ENCODE measurements at places on chromosomes 6 and 20. TPM values are rescaled to one million over a fixed set of nuclear protein-coding genes. Genes with fewer than 3 reads are reported as not detected.

Gene AVP
- not detected for polyA plus RNA-seq

GRCh38 chr6:33315793-33316602 lies 1.5 kb downstream of the ZBTB22 start:
- DNase-seq: no peak

Gene BYSL
- polyA plus RNA-seq: 66.9 TPM

GRCh38 chr6:219641-220198 lies 72.6 kb upstream of the DUSP22 start:
- peak; percentile 6 for DNase-seq

GRCh38 chr20:24379484-24379927 lies 89.9 kb upstream of the SYNDIG1 start:
- no peak for DNase-seq

DNA sequence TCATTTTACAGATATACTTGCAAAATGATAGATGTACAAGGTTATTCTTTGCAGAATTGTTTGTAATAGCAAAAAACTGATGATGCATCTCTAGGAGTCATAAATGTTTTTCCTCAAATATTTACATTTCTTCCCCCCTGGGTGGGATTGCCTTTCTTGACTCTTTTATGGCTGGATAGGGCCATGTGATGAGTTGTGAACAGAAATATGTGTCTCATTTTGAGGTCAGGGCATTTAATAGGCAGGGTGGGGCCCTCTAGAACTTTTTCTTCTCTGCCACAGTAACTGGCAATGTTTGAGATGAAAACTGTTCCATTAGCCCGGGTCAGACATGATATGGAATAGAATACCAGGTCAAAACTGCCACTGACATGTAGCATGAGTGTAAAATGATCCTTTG lies 159.5 kb upstream of the SYNCRIP start:
- no peak for DNase-seq

GRCh38 chr6:8123236-8123635 lies 20.9 kb upstream of the EEF1E1 start:
- no peak for DNase-seq

DNA sequence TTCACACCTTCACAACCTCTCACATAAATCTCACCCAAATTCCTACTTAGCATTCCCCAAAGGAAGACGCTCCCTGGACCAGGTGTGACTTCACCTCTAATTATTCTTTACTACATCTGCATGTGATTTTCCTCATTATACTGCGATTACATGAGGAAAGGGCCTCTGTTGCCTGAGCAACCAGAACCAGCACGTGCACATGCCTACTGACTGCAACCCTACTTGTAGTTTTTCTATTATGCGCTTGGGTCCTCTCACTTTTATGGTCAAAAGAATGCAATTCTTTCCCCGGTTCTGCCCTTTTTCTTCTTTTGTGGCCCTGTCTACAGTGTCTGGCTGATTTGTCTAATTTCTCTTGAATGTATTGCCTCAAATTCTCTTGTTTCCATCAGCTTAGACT lies 20.4 kb upstream of the ANKEF1 start:
- no peak for DNase-seq

DNA sequence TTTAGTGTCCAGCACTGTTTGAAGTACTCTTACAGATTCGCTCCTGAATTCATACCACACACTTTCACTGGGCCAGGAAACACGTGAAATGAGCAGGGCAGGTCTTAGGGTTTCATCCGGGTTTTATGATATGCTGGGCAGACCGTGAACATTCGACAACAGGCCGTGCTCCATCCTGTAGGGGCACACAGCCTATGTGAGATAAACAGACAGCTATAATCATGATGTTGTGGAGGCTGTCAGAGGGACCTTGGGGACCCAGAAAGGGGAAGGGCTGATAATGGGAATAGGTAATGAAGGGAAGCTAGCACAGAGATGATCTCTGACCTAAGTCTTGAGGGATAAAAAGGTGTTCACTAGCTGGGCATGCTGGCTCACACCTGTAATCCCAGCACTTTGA lies 110.4 kb downstream of the RIN2 start:
- DNase-seq: no peak

DNA sequence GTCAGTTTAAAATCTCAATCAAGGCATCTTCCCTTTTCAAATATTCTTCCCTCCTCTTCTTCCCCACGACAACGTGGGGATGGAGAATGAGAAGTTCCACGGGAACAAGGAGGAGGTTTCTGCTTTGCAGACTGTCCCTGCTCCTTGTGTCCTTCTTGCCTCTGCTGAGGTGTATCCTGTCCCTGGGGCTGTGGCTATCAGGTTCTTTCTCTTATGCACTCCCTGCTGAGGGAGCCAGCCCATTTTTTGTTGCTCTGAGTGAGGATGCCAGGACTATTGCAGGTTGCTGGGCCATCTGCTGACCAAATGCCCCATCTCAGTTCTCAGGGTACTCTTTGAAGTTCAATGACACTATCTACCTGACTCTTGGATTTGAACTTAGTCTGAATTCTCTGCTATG lies 533.6 kb downstream of the RNF144B start:
- DNase-seq: no peak

DNA sequence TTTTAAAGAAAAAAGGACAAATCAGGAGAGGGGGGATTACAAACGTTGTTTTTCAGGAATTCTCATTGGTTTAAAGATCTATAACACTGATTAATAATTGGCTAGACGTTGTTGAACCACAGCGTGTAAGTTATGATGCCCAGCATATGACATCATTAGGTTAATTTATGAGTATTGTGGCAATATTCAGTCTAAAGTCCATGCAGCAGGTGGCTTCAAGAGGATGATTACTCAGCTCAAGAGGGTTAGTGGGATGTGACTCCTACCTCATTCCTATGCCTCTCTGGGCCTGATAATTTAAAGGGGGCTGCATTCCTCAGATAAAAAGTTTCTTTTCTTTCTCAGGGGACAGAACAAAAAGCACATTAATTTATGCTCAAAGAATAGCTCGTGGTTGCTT lies 1309.0 kb downstream of the EPHA7 start:
- no peak for DNase-seq

GRCh38 chr6:168045141-168045691 lies 33.8 kb downstream of the FRMD1 start:
- no peak for DNase-seq

GRCh38 chr6:57190140-57190539 lies 18.0 kb downstream of the BAG2 start:
- peak; percentile 22 for DNase-seq

- no peak for DNase-seq
Observed at GRCh38 chr6:132053511-132053910, 102.3 kb upstream of the CCN2 start.

Gene C20orf202
- not detected for polyA plus RNA-seq

GRCh38 chr20:44083220-44083933 lies 103.6 kb downstream of the JPH2 start:
- DNase-seq: no peak

GRCh38 chr6:46788791-46789190 lies 4.4 kb upstream of the MEP1A start:
- no peak for DNase-seq

DNA sequence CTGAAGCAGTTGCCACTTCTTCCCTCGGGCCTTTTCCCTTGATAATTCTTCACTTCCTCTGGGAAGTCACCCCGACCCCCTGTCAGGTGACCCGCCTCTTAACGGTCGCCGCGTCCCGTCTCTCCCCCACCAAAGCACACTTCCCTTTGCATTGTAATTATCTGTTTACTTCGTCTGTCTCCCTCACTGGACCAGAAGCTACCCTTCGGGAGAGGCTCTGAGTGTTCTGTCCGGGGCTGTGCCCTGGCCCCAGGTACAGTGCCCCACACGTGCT lies 771 bp upstream of the SNAI1 start:
- DNase-seq: no peak

DNA sequence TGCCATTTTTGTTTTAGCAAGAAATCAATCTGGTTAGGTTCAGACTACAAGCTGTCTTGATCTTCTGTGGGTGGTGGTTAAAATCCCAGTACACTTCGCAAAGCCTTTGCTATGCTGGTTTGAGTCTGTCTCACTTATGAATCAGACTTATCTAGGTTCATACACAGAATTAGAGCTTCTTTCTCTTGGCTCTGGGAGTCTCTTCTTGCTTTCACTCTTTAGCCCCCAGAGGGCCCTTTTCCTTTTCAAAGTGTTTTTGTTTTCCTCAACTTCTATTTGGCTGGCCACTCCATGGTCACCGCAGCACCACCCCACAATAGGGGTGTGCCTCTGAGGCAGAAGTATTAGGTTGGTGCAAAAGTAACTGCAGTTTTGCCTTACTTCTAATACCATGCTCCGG lies 21.3 kb downstream of the ECI2 start:
- DNase-seq: no peak

Gene STMND1
- not detected for polyA plus RNA-seq

GRCh38 chr20:61330441-61330840 lies 78.4 kb downstream of the CDH4 start:
- no peak for DNase-seq

- DNase-seq: peak; percentile 72
Observed at GRCh38 chr6:135722679-135723078, 128.8 kb upstream of the PDE7B start.

- no peak for DNase-seq
Observed at GRCh38 chr6:152330961-152331360, 306.2 kb downstream of the SYNE1 start.

DNA sequence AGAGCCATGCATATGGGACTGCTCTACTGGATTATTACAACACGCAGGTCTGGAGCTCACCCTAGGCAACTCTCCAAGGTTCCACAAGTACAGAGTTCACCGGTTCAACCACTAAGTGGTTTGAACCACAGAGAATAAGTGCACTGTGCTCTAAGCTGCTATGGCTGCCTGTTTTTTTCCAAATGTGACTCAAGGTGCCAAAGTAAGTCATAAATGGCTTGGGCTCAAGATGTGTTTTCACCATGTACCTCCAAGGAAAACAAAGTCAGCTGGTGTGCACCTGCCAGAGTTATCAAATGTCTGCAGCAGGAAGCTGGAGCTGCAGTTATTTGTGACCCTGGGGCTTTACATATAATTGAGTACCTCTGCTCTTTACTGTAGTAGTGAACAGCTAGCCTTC lies 76.7 kb downstream of the PREP start:
- DNase-seq: no peak

GRCh38 chr6:10721850-10722569 lies 860 bp upstream of the TMEM14C start:
- no peak for DNase-seq

- no peak for DNase-seq
Observed at GRCh38 chr6:129381885-129382284, 328.1 kb downstream of the ARHGAP18 start.

Gene TRIM31
- polyA plus RNA-seq: 3.3 TPM

DNA sequence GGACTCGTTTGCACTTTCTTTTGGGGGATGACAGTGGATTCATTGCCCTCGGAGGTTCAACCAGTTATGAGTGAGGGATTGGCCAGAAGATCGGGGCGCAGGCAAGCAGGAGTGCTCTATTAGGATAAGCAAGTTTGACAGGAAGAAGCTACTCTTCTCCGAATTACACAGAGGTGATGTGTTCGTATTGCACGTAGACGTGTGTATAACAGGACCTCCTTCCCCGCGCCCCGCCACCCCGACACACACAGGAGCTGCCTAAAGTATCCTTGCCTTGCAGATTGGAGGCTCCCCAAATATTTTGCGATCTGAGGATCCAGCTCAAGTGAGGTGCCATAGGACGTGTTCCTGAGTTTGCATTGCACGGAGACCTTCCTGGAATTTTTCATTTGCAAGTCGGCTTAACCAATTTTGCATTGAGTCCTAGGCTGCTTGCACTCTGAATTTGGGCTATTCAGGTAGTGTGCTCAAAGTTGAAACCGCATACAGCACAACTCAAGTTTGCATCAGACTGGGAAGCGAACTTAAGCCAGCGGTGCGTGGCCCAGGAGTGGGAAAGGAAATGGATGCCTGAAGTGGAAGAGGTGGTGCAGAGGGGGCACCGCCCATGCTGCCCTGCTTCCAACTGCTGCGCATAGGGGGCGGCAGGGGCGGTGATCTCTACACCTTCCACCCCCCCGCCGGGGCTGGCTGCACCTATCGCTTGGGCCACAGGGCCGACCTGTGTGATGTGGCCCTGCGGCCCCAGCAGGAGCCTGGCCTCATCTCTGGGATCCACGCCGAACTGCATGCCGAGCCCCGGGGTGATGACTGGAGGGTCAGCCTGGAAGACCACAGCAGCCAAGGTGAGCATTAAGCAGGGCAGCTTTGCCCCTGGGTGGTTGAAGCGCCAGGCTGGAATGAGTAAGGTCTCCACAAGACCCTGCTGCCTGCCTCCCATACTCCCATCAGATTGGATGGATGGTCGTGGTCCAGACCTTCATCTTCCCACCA lies 770 bp downstream of the TCF19 start:
- DNase-seq: peak; percentile 15

- DNase-seq: no peak
Observed at GRCh38 chr6:5665173-5665572, 341.6 kb downstream of the NRN1 start.

DNA sequence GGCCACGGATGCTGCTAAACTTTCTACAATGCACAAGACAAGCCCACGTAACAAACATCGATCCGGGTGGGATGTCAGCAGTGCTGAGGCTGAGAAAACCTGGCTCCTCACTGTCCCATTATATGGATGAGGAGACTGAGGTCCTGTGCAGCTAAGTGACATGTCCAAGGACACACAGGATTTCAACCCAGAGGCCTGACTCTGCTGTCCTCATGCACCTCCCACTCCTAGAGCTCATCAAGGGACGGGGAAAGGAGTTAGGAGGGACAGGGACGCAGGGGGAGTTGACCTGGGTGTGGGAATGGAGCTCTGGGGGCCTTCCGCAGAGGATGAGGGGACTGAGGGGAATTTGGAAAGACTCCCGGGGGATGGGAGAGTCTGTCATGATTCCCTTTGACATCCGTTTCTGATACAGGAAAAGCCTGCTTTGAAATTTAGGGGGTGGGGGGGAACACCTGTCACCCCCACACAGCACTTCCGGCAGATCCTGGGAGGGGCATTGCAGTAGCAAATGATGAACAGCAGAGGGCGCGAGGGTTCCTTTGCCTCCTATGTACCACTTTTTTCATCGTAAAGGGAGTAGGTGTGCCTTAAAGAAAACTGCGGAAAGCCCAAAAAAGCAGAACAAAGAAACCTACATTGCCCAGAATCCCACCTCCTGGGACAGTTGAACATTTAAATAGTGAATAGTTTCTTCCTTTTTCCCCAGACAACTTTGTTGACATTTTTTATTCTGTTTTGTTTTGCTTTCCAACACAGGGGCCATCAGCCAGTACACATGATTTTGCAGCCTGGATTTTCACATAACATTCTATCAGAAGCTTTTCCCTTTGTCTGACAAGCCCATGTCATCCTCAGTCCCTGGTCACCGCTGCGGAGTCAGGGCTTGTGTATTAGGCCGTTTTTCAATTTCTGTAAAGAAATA lies 48.6 kb downstream of the SLC2A10 start:
- DNase-seq: peak; percentile 70

GRCh38 chr6:105800871-105801270 lies 285.3 kb upstream of the PRDM1 start:
- no peak for DNase-seq

GRCh38 chr20:13810446-13810845 lies 25.6 kb downstream of the NDUFAF5 start:
- DNase-seq: no peak
